Fibroblast of pulmonary artery (primary cell): ENCODE measurements at places on chromosomes 1 and 21.

GRCh38 chr1:221734187-221734586, 7.7 kb downstream of the DUSP10 start:
- no peak for DNase-seq

DNA sequence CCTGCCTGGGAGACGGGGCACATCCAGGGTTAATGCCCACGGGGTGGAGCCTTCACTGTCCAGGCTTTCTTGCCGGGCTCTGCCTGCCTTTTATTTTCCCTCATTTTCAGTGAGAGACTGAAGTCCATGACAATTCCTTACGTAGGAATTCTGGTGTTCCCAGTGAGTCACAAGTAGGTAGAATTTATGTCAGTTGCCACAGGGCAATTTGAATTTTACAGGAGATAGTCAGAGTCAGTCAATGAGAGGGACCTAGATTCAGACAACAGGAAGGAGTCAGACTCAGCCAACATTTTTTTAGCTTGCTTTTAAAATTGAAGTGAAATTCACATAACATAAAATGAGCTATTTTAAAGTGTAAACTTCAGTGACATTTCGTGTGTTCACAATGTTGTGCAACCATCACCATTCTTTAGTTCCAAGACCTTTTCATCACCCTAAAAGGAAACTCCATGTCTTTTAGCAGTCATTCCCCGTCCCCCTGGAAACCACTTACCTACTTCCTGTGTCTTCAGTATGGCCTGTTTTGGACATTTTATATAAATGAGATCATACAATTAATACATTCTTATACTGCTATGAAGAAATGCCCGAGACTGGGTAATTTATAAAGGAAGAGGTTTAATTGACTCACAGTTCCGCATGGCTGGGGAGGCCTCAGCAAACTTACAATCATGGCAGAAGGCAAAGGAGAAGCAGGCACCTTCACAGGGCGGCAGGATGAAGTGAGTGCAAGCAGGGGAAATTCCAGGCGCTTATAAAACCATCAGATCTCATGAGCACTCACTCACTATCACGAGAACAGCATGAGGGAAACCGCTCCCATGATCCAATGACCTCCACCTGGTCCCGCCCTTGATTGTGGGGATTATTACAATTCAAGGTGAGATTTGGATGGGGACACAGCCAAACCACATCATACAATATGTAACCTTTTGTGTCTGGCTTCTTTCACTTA, 14.6 kb downstream of the AJAP1 start:
- no peak for DNase-seq

- DNase-seq, result no peak
Measured at GRCh38 chr1:83006271-83006670, 992.7 kb downstream of the TTLL7 start.

- no peak for DNase-seq
Measured at GRCh38 chr1:116001739-116002487, 25.6 kb downstream of the SLC22A15 start.

DNA sequence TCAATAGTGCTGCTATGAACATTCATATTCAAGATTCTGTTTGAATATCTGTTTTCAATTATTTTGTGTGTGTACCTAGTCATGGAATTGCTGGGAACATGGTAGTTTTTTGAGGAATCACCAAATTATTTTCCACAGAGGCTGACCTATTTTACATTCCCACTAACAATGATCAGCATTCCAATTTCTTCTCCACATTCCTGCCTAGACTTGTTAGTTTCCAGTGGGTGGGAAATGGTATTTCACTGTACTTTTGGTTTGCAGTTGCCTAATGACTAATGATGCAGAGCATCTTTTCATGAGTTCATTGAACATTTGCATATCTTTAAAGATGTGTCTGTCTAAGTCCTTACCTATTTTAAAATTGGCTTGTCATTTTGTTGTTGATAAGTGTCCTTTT, 1182.6 kb upstream of the B3GALT2 start:
- DNase-seq, result no peak

GRCh38 chr1:243421784-243422183, 165.9 kb downstream of the SDCCAG8 start:
- peak; percentile 81 for DNase-seq

DNA sequence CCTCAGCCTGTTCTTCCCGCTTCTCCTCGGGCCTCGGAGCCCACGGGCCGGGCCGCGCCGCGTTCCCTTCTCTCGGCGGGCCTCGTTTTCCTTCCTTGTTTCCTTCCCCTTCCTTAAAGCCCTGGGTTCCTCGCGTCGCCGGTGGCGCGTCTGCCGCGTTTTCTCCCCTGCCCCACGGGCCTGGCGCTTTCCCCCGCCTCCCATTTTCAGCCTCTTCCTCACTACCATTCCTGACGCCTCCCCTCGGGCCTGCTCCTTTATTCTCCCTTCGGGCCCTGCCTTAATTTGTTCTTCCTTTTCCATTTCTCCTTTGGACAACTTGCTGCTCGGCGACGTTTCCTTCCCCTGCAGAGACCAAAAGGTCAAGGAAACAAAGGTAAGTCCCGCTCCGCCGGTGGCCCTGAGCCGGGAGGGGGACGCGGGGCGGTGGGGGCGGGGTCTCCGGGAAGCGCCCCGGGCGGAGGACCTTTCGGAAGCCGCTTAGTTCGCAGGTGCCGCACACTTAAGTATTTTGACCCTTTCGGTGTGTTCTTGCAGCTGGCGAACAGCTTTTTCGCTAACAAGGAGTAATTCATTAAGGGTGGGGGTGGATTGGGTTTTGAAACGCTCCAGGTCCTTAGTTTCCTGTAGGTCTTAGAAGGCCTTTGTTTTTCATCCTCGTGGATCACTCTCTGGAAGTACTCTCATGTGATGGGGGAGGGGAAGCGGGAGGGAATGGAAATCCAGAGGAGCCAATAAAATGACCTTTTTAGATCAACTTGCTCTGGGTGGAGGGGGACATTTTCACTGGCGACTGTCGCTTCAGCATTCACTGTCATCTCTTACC, 780 bp downstream of the YTHDF2 start:
- DNase-seq, result peak; percentile 62

- no peak for DNase-seq
Measured at GRCh38 chr1:18018366-18018765, 89.2 kb upstream of the IGSF21 start.

GRCh38 chr1:103333141-103333540, 192.4 kb upstream of the RNPC3 start:
- DNase-seq, result no peak

DNA sequence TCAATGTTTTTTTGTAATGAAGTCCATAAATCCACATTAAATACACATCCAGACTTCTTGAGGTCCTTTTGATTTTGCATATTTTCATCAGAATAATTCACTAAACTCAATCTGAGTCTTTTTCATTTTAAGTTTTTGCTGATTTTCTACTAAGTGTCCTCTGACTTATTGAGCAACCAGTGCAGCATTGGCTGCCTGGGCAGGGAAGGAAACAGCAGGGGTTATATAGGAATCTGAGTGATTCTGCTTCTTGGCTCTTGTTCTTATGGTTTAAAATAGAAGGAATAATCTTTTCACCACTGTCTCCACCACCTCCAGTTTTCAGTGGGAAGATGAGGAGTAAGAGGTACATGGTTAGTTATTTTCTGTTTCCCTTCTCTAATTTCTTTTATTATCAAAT, 88.4 kb downstream of the ST6GALNAC5 start:
- DNase-seq, result peak; percentile 11

DNA sequence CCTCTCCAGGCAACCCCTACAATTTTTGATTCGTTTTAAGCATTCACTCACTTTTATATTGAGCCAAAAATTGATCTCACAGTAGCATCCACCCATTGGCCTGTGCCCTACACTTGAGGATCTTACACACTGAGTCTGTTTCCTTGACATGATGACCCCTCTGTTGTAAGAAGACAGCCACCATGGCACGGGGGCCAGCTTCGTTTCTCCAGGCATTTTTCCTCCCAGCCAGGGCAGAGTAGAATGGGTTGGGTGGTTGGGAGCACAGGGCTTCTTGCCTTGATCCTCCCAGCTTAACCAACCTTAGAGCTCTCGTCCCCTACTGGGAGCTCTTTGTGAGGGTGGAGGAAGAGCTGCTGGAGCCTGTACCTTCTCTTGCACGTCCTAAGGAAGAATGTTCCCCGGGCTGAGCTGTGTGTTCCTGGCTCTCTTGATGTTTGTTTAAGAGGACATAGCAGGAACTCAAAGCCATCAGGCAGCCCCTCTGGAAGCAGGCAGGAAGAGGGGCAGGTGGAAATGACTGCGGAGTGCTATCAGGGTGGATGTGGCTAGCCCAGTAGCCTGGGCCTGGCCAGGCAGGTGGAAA, 213.2 kb upstream of the TMEM51 start:
- DNase-seq, result no peak

DNA sequence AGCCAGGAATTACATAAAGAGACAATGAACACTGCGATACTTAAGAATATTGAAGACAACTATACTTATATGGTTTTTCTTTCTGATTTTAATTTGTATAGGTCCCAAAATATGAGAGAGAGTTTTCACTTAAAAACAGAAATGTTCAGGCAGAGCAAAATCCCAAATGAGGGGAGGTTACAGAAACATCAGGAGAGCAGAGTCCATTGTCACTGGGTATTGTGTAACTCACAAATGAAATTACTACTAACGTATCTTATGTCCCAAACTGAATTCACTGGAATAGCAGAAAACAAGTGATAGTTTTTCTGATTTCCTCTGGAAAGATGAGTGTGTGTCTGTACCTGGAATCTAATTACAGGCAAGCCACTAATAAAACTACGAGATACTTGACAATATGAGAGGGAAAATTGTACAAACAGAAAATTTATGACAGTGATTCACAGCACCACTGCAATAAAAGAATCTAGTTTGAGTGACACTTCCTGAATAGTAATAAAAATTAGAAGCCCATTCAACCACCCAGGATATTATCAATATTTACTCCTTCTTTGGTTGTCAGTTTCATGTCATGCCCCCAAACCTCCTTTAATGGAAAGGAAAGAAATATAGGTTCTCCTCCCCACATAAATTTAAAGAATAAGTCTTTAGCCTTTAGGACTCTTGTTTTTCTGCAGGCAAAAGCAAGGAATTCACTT, 522.6 kb downstream of the ADGRL2 start:
- DNase-seq, result no peak

GRCh38 chr1:14924455-14925331, 228.9 kb upstream of the TMEM51 start:
- DNase-seq, result peak; percentile 23

GRCh38 chr21:16124378-16125138, 394.8 kb downstream of the USP25 start:
- DNase-seq, result peak; percentile 94

GRCh38 chr21:29025328-29025713, 853 bp downstream of the USP16 start:
- peak; percentile 15 for DNase-seq

DNA sequence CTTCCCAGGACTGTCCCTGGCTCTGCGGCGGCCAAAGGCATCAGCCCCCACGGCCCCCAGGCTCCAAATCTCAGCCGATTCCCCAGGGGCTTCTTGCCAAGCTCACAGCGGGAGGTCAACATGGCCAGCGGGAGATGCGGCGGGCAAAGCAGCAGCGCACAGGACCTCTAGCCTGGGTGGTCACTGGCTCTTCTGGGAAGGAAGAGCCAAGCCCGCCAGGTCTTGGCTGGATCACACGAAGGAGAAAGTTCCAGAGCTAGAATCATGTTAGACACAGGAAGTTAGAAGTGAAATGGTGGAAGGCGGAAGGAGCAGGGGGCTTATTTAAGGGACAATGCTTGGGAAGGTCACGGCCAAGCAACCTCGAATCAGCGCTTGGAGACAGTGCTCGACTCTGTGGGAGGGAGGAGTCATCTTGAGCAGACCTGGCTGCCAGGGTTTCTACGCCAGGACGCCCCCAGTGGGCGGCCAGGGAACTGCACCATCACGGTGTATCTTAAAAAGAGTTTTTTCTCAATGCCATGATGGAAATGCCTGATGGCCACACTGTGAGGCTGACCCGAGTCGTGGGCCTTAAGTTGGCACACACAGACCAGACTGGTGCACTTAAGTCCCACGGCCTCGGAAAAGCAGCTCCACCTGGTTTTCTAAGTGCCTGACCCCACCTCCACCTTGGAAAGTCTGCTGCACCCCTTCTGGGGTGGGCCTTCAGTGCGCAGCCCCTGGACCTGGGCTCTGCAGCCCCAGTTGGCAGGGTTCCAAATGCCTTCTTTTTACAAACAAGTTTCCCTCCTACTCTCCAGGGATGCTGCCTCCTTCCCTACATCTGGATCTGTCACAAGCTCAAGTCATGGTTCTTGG, 29.3 kb downstream of the SLC66A1 start:
- DNase-seq, result peak; percentile 77

- no peak for DNase-seq
Measured at GRCh38 chr1:117613969-117614729, 8.3 kb downstream of the TENT5C start.

DNA sequence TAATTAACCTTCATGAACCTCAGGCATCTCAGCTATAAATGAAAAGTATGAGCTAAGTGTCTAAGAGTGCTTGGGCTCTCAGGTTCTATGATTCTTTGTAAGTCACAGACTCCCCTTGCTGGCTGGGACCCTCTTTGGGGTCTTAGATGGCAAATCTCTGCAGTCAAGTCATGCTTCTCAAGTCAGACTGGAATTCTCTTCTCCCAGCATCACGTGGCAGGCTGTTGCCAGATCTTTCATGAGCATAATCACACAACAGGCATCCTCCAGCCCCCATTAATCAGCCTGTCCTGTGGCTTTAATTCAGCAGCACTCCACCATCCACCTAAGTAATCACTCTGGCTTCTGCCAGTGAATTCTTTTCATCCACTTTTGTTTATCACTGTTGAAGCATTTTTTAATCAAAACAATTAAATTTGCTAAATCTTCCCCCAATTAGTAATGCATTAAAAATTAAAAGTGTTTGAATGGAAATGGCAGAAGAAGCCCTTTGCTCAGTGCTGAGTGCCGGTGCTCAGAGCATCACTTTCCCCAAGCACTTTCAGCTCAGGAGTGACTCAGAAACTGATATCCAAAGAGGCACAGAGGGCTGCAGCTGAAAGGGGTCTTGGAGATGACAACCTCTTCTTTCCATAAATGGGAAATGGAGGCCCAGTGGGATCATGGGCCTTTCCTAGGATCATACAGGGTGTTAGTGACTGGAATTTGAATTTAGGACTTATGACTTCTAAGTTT, 50.2 kb downstream of the C8A start:
- no peak for DNase-seq

- DNase-seq, result peak; percentile 94
Measured at GRCh38 chr1:59375321-59376220, 78.7 kb downstream of the FGGY start.

DNA sequence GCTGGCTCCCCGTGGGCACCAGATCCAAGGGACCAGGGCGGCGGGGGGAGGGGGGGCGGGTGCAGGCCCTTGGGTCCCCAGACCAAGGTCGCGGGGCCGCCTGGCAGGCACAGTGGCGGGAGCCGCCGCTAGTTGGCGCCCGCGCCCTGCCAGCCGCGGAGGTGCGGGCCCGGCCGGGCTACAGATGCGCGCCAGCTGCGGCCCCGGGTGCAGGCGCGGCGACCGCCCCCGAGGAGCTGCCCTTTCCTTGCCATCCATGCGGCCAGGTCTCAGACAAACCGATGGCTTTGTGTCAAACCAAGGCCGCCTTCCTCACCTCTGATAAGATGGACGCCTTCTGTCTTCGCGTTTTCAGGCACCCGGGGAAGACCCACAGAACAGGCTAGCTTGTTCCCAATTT, 2.2 kb upstream of the RUNX3 start:
- no peak for DNase-seq

DNA sequence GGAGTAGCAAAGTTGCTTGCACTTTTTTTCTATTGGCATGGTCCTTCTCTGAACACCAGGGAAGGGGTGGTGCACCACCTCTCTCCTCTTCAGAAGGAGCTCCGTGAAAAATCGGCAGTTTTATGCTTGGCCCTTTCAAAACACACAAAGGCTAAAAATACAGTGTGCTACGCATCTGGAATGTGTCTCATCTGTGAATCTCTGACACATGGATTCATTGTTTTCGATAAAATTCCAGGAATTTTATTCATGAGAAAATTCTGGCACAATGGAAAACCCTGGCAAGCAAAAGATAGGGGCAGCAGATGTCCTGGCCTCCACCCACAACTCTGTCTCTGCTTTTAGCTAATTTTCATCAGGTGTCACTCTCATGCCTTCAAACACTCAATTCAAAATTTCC, 42.9 kb downstream of the ERG start:
- peak; percentile 79 for DNase-seq
